Putamen (tissue), 1 donor: ENCODE measurements at places on chromosomes 12 and 14.

GRCh38 chr12:19302100-19302640 lies 137.1 kb upstream of the AEBP2 start:
- no peak for DNase-seq

- no peak for DNase-seq
Observed at GRCh38 chr12:53179687-53180219, 769 bp upstream of the ZNF740 start.

- DNase-seq, result no peak
Observed at GRCh38 chr12:16323010-16323409, 24.4 kb upstream of the MGST1 start.

GRCh38 chr12:23222801-23223200 lies 597.8 kb downstream of the ETNK1 start:
- no peak for DNase-seq

DNA sequence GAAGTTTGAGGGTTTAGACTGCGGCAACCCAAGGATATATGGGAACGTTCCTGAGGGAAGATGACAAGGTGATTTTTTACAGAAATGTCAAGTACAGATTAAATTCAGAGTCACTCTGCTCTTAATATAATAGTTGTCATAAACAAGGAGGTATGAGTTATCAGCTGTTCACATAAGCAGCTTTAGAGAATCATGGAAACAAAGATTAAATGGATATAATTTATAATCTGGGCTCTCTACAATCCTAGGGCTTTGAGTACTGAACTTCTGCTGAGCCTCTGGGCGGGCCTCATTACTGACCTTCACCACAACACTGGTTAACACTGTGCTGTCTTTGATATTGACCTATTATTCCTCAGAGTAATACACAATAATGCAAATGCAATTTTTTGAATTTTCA lies 577.8 kb downstream of the RPS29 start:
- DNase-seq, result no peak

DNA sequence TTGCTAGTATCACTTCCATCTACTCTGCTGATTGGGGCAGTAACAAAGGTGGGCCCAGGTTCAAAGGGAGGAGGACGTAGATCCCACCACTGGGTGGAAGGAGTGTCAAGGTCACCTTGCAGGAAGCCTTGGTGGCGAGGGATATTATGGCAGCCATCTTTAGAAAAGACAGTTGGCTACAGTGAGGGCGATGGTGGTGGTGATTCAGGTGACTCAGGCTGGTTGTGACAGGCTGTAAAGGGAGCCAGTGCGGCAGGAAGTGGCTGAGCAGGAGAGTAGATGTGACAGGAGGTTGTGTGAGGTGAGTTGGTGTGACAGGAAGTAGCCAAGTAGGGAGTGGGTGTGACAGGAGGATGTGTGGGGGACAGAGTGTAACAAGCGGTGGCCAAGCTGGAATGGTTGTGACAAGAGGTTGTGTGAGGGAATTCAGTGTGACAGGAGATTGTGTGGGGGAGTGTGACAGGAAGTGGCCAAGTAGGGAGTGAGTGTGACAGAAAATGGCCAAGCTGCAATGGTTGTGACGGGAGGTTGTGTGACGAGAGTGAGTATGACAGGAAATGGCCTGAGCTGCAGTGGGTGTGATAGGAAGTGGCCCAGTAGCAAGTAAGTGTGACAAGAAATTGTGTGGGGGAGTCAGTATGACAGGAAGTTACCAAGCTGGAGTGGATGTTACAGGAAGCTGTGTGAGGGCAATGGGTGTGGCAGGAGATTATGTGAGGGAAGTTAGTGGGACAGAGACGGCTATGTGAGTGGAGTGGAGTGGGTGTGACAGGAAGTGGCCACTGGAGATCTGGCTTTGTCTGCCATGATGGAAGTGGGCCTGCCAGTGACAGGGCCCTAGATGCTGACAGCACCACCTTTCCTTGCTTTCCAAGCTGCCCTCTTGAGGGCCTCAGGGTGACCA lies 136.5 kb upstream of the MYL2 start:
- no peak for DNase-seq

GRCh38 chr14:86788224-86788623 lies 1204.8 kb downstream of the GALC start:
- no peak for DNase-seq

- no peak for DNase-seq
Observed at GRCh38 chr14:67837011-67837624, 17.5 kb downstream of the RAD51B start.

GRCh38 chr12:87051621-87052020 lies 795.4 kb upstream of the MGAT4C start:
- DNase-seq, result no peak

GRCh38 chr12:57726884-57727757 lies 11.4 kb downstream of the AGAP2 start:
- no peak for DNase-seq

GRCh38 chr12:52832451-52832850 lies 1.7 kb downstream of the KRT79 start:
- no peak for DNase-seq

- DNase-seq, result no peak
Observed at GRCh38 chr12:31117203-31118011, 43.7 kb downstream of the DDX11 start.

DNA sequence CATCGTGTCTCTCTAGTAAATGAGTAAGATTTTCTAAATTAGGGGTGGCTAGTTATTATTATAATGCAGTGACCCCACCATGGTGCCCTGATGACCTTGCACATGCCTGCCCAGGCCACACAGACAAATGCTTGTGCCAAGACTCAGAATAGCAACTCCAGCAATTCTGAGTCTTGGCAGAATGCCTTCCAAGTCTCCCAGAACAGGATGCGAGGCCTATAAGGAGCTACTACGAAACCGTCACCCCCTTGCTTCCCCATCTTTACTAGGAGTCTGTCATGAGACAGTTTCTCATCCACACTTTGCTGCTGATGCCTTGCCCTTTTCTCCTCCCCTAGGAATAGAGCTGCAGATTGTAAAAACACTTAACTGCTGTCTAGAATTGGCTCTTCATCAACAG lies 559.9 kb downstream of the TRHDE start:
- DNase-seq, result no peak
